Kidney (tissue), 22 donors: ENCODE measurements at places on chromosomes 12 and 14.

- DNase-seq: no peak
Measured at GRCh38 chr12:14416658-14417057, 51.2 kb downstream of the ATF7IP start.

DNA sequence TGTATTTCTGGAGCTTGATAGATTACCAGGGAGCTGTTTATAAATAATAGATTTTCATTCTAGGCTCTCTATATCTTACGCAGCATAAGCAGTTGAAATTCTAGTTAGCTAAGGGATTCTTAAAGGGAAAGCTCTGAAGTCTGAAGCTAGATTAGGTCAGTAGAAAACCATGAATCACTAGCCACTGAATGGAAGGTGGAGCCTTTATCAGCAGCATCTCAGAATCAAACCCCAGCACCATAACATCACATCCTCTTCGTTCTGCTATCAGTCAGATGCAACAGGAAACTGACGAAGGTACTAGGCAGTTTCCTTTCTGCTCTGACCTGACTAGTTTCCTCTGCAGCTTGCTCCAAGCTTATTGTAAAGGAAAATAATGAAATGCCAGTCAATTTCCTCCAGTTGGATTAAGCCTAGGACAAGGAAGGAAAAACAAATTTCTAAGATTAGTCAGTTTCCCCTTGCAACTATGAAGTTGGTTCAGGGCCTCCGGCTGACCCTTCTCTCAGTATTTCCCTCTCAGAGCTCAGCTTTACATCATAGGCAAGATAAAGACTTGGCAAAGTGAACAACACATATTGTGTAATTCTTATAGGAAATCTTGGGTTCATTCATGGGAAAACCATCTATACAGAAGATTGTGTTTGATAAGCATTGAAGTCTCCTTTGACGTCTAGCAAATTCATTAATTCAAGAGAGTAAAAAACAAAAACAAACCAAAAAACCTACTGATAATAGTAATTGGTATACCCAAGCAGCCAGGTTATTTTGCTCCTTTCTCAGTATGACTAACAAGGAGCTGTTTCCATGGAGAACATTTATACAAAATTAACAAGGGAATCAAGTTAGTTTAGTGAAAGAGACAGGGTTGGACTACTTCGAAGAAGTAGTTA is 43.4 kb upstream of the CFAP54 start:
- no peak for DNase-seq

DNA sequence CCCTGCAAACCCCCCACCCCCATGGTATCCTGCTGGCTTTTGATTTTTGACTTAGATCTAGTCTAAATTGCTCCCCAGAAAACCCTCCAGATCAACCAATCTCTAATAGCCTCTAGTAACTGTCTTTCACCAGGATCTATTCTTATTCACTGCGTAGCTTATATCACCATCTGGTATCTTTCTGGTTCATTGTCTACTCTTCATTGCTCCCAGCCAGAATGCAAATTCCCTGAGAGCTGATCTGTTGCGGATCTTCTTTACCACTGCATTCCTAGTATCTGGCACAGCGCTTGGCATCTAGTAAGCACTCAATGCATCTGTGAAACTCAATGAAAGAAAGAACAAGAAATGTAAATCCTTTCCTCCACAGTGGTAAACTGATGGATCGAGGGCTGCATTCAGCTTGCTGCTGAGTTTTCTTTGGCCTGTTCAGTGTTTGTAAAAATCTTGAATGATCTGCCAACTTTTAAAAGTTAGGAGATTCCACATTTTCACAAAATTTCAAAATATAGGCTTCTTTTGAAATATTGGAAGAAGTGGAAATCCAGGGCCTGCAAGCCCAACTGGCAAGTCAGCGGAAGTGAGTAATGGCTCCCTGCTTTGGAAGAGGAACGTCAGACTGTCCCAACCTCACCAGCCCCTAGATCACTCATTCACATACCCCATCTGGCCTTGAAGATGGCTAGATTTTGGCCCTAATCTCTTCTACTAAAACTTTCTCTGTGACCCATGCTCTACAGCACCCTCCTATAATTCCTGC is 274.2 kb downstream of the SSPN start:
- DNase-seq: no peak

DNA sequence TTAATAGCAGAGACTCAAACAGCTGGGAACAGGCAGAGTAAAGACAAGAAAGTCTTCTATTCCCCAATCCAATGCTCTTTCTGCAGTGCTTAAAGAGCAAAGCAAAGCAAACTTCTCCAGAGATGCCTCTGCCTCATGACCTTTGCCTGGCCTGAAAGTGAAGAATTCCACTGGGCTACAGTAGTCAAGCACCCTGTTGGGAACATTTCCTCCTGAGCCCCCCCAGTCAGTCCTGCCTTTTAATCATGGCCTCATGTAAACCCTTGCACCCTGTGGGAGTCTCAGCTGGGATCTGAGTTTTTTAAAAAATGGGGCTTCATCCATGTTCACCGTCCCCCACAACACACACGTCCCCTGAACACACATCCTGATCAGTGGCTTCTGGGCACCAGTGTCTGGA is 62.7 kb upstream of the TSPAN11 start:
- DNase-seq: no peak
